ENCODE measurements at places on chromosomes 5 and 9. TPM values are rescaled to one million over a fixed set of nuclear protein-coding genes. Genes with fewer than 3 reads are reported as not detected.
A peak's percentile ranks its signal among the peaks of the same experiment; 100 is the strongest.

DNA sequence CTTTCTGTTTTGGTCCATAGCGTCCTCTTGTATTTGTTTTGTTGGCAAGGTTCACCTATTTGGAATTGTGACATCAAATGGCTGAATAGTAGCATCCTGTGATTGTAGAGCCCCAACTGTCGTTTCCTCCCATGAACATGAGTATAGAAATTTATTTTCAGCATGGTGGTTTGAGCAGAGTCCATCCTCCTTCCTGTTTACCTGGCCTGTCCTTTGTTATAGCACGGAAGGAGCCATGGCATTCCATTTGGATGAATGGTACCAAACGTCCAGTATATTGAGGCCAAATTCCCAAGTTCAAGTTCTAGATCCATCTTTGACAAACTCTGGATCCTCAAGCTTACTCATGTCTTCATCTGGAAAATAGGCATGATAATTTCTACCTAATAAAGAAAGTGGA, 16.8 kb downstream of the RASGRF2 start:
- DNase-seq: no peak

GRCh38 chr9:130159915-130160670, 12.1 kb upstream of the NCS1 start:
- DNase-seq: no peak

DNA sequence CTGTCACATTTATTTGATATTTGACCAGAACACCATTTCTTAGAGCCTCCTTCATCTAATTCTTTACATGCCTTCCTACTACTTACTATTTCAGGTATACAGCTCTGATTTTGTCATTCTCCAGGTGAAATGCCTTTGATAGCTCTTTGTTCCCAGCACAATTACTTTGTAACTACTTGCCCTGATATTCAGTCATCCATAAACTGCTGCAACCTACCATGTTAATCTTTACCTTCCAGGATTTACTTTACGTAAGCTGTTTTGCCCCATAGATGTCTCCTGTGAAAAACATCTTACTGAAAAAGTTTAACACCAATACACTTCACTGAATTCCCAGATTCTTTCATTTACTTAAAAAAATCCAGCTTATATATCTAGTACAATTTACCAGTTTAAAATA, 443.8 kb upstream of the CYLC2 start:
- DNase-seq: no peak

- peak; percentile 63 for DNase-seq
Measured at GRCh38 chr9:95756986-95757385, 118.5 kb upstream of the ERCC6L2 start.

DNA sequence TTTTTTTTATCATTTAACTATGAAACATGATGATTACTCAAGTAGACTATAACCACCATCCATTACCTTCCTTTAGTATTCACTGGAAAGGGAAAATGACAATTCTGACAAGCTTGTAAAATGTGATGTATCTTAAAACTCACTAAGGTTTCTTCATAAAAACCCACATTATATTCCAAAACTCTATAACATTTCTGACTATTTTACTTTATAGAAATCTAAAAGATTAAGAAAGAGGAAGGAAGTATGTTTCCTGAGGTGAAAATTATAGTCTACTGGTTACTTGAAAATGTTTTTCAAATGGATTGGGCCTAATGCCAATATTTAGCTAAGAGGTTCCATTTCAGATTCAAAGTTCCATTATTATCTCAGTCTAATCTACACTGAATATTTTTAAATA, 1982.2 kb upstream of the C9orf72 start:
- no peak for DNase-seq

GRCh38 chr9:95477441-95477840, 39.3 kb downstream of the PTCH1 start:
- peak; percentile 37 for DNase-seq

Gene MRPL41
- total RNA-seq: 64.2 TPM

Gene SNX18
- total RNA-seq: 25.8 TPM

Gene HTR1A
- not detected for total RNA-seq

Measured in bronchial epithelial cell (primary cell).